Lower leg skin (tissue), 4 donors: ENCODE measurements at places on chromosomes 2 and 18. TPM values are rescaled to one million over a fixed set of nuclear protein-coding genes. Genes with fewer than 3 reads are reported as not detected.

PID1 gene
- total RNA-seq: 28.5 TPM

CD8B2 gene
- 0.13 TPM for total RNA-seq

LIPG gene
- total RNA-seq: 2.2 TPM

SEC11C gene
- total RNA-seq: 19.5 TPM

- no peak for DNase-seq
Observed at GRCh38 chr18:50803592-50803991, 16.2 kb downstream of the MRO start.

- DNase-seq: no peak
Observed at GRCh38 chr2:79801082-79801481, 288.2 kb downstream of the CTNNA2 start.

DNA sequence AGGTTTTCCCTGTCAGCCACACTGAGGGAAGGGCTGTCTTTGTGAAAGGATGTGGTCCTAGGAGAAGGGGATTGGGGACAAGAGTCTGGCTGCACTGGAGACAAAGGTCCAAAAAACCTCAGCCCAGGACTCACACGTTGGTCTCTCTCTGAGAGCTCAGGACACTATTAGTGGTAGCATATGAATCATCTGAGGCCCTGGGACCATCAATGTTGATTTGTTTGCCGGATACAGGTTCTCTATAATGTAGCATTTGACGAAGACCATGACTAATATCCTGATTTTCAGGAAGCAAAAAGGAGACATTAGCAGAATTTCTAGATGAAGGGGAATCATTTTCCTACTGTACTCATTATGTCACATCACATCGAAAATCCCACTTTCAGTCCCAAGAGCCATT, 22.2 kb upstream of the DNAH6 start:
- DNase-seq: no peak

GRCh38 chr2:18901242-18901641, 311.9 kb upstream of the NT5C1B start:
- DNase-seq: no peak
